ENCODE measurements at places on chromosomes 12 and 14. TPM values are rescaled to one million over a fixed set of nuclear protein-coding genes. Genes with fewer than 3 reads are reported as not detected.

Gene GNB3
- polyA plus RNA-seq = 3.7 TPM

Gene NPAS3
- polyA plus RNA-seq = not detected

Gene PTGER2
- polyA plus RNA-seq = 0.51 TPM

Gene SLCO1B1
- 1.5 TPM for polyA plus RNA-seq

Gene FIGNL2
- polyA plus RNA-seq = 0.46 TPM

Gene DPPA3
- not detected for polyA plus RNA-seq

Gene PRB2
- not detected for polyA plus RNA-seq

Gene GPD1
- polyA plus RNA-seq = 0.13 TPM

Gene GLIPR1L2
- 0.57 TPM for polyA plus RNA-seq

Gene TCL1B
- polyA plus RNA-seq = not detected

Gene NELL2
- 0.07 TPM for polyA plus RNA-seq

Gene PHLDA1
- 32.7 TPM for polyA plus RNA-seq

Gene RAD52
- polyA plus RNA-seq = 11.6 TPM

Gene PLEKHD1
- polyA plus RNA-seq = 0.05 TPM

Gene ITFG2
- polyA plus RNA-seq = 20.5 TPM

Gene MFAP5
- 0.40 TPM for polyA plus RNA-seq

Gene GTF2H3
- polyA plus RNA-seq = 27.3 TPM

Gene SMCO2
- polyA plus RNA-seq = 0.14 TPM

Gene EIF2S3B
- 2.0 TPM for polyA plus RNA-seq

Gene PTPRB
- 0.16 TPM for polyA plus RNA-seq

Gene CEBPE
- not detected for polyA plus RNA-seq

Gene POLE
- 63.7 TPM for polyA plus RNA-seq

Gene TROAP
- 49.3 TPM for polyA plus RNA-seq

Gene LALBA
- polyA plus RNA-seq = not detected

Gene INSM2
- not detected for polyA plus RNA-seq

Gene RPS6KL1
- 0.99 TPM for polyA plus RNA-seq

Gene BHLHE41
- 1.1 TPM for polyA plus RNA-seq

Gene SSTR1
- not detected for polyA plus RNA-seq

Gene LAG3
- polyA plus RNA-seq = 1.7 TPM

Gene KCNH5
- polyA plus RNA-seq = not detected

Gene GPR132
- 0.18 TPM for polyA plus RNA-seq

Gene NAV3
- polyA plus RNA-seq = 9.9 TPM

Gene GRIP1
- 2.3 TPM for polyA plus RNA-seq

Gene DNAH10
- 0.37 TPM for polyA plus RNA-seq

Gene ANGEL1
- polyA plus RNA-seq = 9.7 TPM

Gene SERPINA5
- 0.95 TPM for polyA plus RNA-seq

Gene LMNTD1
- polyA plus RNA-seq = not detected

Gene ESPL1
- polyA plus RNA-seq = 15.2 TPM

Gene OR6C2
- not detected for polyA plus RNA-seq

Gene CMTM5
- polyA plus RNA-seq = not detected

Gene HAL
- polyA plus RNA-seq = 0.33 TPM

Gene GLT8D2
- polyA plus RNA-seq = 0.27 TPM

Gene THAP2
- polyA plus RNA-seq = 3.6 TPM

Gene OR6C68
- polyA plus RNA-seq = not detected

Gene C1S
- 65.5 TPM for polyA plus RNA-seq

Gene PLEK2
- polyA plus RNA-seq = 13.0 TPM

Gene RNU6-8
- polyA plus RNA-seq = not detected

Gene RPGRIP1
- 0.26 TPM for polyA plus RNA-seq

Gene KLHL33
- polyA plus RNA-seq = not detected

Measured in A549 (cell line).